ENCODE measurements at places on chromosomes 7 and 10.

DNA sequence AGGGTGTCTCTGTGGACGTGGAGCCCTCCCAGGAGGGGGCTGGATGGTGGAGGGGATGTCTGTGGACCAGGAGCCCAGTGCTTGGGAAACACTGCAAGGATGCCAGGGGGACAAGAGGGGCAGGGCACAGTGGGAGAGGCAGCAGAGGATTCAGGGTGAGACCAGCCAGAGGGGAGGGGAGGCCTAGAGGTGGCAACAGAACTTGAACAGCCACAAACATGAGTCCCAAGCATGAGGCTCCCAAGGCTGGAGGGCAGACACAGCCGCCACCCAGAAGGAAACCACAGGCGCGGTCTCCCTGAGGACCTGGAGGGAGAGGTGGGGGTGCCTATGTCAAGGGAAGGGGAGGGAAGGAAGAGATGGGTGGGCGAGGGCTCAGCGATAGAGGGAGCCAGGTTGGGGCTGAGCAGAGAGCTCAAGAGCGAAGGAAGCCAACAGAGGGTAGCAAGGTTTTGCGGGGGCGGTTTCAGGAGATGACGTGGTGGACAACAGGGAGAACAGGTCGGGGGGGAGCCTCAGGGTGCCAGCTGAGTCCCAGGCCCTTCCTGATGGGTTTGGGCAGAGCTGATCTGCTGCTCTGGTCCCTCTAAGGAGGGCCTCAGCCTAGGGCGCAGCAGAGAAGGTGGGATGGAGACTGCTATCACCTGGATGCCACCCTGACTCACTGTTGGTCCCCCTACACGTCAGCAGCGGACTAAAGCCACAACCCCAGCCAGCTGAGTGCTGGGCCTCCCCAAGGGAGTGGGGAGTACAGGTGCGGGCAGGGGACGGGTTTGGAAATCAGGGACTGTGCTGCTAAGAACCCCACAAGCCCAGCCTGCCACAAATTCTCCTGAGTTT, 6.7 kb upstream of the PILRA start:
- DNase-seq = no peak

- no peak for DNase-seq
Observed at GRCh38 chr10:63052083-63052482, 81.0 kb upstream of the NRBF2 start.

- no peak for DNase-seq
Observed at GRCh38 chr10:131722525-131723264, 178.1 kb upstream of the PPP2R2D start.

- no peak for DNase-seq
Observed at GRCh38 chr7:99313204-99313573, 12.5 kb upstream of the ARPC1A start.

DNA sequence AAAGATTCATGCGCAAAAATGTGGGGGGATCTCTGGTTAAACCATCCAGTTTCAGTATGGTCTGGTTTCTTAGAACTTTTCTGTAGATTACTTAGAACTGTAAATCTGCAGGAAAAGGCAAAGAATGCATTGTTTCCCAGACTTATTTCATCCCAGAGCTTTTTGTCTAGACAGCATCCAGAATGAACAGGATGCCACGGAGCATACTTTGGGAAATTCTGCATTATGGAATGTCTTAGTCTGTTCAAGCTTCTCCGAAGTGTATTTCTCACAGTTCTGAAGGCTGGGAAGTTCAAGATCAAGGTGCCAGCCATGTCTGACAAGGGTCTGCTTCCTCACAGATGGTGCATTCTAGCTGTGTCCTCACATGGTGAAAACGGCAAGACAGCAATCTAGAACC, 136.3 kb downstream of the INHBA start:
- no peak for DNase-seq

GRCh38 chr10:3980660-3981059, 195.7 kb upstream of the KLF6 start:
- DNase-seq = no peak

DNA sequence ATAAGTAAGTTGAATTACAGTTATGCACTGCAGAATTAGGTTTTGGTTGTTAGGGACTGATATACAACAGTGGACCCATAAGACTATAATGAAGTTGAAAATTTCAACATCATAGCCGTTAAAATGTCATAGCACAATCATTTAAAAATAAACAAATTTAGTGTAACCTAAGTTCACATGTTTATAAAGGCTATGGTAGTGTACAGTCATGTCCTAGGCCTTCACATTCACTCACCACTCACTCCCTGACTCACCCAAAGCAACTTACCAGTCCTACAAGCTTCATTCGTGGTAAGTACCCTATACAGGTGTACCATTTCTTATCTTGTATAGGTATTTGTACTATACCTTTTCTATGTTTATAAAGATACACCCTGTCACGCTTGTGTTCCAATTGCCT, 113.7 kb downstream of the RAB11FIP2 start:
- no peak for DNase-seq

GRCh38 chr7:1514995-1515401, 10.8 kb upstream of the INTS1 start:
- no peak for DNase-seq

All from stimulated activated CD4-positive, alpha-beta T cell treated with anti-CD3 and anti-CD28 coated beads, Interleukin-4, amount 100 ng/mL, for 4 hours (primary cell).